B cell (primary cell): ENCODE measurements at places on chromosomes 2 and 18.

DNA sequence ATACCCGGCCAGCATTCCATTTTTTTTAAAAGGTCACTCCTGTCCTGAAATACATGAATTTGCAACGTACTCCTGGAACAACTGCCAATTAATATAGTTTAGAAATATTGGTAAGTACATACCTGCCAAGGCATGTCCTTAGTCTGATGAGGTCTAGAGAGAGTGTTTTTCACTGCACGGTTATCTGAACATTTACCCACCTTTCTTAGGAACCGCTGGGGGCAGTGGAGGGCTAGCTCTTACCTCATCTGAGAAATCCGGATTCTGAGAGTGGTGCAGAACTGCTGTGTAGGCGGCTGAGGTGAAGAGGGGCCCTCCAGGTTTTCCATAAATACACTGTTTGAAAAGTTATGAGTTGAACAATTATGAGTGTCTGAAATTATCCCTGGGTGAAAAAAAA is 133.1 kb upstream of the CCDC195 start:
- DNase-seq: no peak

DNA sequence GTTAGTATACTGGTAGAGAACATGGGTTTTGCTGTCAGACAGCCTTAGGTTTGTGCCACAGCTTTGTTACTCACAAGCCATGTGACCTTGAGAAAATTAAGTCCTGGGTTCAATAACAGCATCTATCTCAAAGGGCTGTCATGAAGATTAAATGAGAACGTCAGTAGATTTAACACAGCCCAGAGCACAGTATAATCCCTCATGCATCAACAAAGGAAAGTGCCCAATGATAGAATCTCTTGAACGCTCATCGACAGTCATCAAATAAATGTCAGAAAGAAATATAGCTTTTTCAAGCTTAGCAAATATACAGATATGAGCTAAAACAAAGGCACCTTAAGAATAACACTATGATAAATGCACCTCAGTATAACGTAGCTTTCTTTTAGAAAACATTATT is 22.3 kb downstream of the CUL3 start:
- no peak for DNase-seq

DNA sequence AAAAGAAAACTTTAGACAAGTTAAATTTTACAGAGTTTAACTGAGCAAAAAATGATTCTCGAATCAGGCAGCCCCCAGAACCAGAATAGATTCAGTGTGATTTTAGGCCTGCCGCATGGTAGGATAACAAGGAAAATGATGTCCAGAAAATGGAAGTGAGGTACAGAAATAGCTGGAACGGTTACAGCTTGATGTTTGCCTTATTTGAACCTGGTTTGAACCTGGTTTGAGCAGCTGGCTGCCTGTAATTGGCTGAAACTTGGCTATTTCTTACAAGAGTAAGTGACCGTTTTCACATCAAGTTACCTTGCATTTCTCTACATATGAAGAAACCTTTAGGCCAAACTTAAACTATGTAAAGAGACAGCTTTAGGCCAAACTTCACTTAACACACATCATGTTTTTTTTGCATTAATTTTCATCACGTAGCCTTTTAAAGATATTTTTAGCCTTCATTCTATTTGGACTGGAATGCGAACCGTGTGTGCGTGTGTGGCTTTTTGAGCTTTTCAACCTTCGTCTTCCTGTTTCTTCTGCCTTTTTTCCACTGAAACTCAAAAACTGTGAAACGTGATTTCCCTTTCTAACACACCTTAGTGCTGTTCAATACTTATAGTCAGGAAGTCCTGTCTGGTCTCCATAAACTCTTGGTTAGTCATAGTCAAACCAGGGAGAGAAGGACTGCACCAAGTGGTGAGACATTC is 4.5 kb upstream of the POLE4 start:
- no peak for DNase-seq

DNA sequence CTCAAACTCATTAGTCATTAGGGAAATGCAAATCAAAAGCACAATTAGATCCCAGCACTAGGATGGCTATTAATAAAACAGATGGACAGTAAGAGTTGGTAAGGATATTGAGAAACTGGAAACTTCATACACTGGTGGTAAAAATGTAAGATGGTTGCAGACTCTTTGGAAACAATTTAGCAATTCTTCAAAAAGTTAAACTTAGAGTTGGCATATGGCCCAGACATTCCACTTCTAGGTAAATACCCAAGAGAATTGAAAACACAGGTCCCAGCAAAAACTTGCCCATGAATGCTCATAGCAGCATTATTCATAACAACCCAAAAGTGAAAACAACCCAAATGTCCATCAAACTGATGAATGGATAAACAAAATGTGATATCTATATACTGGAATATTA is 84.9 kb upstream of the ZFP36L2 start:
- no peak for DNase-seq

- DNase-seq: no peak
Observed at GRCh38 chr2:85160966-85161960, 28.1 kb downstream of the TCF7L1 start.

DNA sequence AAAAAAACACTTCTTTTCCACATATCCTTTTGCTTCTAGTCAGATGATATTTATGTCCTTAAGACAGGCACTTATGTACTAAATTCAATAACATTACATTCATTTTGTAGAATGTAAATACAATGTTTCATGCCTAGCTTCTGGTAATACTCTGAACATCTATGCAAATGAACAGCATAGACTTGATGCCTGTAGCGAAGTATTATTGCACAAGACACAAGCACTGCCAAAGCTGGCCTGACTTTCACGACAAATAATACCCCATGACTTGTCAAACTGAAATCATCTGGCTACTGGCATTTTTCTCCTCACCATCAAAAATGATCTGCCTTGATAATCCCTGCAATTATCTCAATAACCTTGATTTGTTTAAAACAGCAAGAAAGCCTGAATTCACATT is 101.3 kb downstream of the L3MBTL4 start:
- DNase-seq: no peak

DNA sequence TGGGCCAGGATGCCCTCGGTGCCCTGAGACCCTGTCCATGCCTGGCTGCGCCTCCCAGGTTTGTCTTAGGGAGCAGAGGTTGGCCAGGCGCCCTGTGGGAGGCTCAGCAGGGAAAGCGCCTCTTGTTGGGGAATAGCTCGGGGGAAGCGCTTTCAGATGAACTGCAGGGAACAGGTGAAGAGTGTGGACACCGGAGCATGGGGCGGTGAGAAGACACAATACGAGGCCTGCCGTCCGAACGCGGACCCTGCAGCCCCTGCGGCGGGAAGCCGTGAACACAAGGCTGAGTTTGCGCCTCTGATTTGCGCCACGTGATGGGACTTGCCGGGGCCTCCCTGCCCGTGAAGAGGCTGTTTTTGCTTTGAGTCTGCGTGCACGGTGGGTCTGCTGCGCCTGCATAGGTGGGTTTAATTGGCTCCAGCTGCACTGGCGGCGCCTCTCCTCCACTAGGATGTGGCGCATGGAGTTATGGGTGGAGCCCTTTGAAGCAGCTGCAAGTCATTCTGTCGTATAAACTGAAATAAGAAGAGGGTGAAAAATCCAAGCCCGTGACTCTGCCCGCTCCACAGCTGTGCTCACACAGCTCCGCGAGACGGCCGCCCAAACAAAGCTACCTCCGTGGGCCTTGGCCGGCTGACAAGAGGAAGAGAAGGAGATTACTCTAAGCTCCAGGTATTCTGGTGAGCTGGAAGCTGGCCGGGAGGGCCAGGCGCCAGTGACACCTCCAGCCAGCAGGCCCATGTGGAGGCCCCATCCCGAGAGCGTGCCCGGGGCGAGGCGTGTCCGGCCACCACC is 103.5 kb upstream of the CTDP1 start:
- DNase-seq: no peak

DNA sequence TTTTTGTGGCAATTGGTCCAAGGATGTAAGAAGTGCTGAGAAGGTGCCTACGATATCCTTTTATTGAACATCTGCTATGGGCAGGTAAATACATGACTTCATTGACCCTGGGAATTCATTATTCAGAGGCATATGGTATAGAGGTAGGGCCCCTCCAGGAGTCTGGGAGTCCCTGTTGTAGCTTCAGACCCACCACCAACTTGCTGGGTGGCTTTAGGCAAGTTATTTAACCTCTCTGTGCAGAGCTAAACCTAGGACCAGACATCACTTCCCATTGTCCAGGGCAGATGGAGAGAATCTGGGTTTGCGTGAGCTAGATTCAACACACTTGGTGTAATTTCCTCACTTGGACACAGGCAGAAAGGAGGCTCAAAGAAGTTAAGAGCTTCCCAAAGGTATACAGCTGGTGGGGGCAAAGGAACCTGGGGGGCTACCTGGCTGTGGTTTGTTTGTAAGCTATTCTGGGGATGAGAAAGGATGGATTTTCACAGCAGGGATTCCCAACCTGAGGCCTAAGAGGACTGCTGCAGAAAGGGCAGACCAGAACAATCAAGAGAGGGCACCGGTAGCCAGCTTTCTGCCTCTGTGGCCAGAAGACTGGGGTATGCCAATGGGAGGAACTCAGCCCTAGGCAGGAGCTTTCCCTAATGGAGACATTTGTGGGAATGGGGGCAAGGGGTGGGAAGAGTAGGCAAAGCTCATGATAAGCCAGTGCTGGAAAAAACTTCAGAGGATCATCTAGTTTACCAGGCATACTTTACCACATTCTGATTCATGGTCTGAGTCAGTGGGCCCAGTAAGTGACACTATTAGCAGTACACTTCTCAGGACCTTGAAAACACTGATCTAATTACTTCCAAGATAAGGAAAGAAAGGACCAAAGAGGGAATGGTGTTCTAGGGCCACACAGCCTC is 102.7 kb upstream of the SMAD2 start:
- no peak for DNase-seq

GRCh38 chr2:55590810-55591440 is 26.5 kb downstream of the PPP4R3B start:
- DNase-seq: no peak

DNA sequence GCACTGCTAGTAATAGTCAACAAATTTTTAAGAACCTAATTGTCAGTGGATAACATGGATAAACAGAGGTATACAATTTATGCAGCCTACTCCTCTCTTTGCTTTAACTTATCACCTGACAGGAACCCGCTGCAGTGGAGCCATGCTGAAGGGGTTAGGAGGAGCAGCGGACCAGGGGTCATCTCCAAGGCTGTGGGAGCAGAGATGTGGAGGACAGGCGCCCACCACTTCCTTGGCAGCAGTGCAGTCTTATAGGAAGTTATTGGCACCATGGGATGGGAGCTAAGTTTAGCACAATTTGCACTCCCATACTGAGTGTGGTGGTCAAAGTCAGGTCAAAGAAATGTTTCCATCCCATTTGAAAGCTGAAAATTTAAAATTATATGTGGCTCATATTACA is 35.6 kb downstream of the HDLBP start:
- DNase-seq: no peak

GRCh38 chr2:135701442-135701841 is 40.2 kb upstream of the UBXN4 start:
- no peak for DNase-seq

DNA sequence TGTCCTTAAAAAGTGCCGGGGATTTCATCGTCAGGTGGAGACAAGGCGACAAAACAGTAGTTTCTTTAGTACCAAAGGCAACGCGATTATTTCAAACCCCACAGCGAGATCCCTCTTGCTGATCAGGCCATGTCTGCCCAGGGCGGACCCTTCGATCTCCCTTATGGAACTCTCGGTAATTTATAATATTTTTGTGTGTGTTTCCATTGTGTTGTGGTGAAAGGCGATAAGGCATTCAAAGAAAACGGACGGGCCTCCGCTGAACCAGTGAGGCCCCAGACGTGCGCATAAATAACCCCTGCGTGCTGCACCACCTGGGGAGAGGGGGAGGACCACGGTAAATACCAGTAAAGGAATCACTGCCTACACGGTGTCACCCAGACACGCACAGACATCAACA is 1.4 kb upstream of the GAD1 start:
- no peak for DNase-seq

DNA sequence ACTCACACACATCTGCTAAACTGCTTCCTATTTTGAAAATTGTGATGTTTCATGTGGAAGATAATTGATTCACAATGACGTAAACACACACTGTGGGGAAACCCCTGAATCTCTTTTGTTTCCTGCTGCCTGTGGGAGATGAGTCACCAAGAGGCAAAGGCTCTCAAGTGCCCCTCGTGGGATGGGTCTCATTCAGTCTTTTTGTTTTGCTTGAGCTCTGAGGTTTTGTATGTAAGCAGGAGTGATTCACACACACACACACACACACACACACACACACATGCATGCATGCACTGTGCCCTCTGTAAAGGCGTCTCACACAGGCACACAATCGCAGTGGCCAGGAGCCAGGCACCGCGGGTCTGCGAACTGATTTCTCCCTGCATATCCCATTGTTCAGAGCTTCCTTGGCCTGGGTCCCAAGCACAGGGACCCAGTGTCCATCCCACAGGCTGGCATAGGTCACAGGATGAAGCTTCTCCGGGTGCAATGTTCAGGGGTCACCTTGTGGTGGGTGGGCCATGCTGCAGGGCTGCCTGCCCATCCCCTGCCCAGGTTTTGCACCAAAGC is 12.1 kb upstream of the ARHGEF4 start:
- peak; percentile 59 for DNase-seq

DNA sequence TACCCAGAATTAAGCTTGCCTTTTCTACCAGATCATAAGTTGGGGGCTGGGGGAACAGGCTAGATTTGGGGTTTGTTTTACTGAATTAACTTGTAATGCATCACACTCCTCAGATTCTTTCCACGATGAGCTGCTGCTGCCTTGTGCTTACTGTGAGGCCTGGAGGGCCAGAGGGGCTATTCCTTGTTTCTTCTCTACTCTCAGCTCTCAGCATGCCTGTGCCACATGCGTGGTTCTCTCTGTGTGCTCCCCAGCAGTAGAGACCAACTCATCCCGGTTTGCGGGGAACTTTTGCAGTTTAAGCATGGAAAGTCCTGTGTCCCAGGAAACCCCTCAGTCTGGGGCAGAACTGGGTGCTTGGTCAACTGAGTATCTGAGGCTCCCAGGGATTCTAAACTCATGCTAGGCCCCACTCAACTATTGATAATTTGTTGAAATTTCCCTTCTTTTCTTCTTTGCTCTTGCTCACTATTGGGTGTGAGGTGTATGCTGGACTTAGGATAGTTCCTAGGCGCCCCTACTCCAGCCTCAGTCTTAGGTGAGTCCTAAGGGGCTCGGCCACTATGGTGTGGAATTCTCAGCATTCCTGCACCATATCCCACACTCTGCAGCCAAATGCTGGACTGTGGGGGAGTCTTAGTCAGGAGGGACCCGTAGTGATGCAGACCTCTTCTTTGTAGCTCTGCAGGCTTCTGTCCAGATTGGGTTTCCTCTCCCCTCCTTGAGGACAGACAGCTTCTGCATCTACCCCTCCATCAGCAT is 63.1 kb downstream of the SRD5A2 start:
- DNase-seq: no peak

- DNase-seq: no peak
Observed at GRCh38 chr2:196473617-196474016, 165.9 kb upstream of the CCDC150 start.

GRCh38 chr2:5021136-5021535 is 671.0 kb upstream of the SOX11 start:
- no peak for DNase-seq

DNA sequence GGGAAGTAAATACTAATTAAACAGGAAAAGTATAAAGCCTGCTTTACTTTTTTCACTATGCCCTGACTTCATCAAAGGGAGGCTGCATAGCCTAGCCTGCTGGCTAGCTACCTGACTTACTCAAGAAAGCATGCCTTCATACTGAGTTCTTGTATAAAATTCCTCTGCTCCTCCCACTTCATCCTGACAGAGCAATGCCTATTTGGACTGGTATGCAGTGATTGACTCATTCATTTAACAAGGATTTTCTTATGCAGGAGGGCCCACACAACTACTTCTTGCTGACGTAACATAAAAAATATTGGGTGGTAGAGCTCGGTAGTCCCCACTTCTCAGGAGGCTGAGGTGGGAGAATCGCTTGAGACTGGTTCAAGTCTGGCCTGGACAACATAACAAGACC is 70.5 kb downstream of the PRPF40A start:
- no peak for DNase-seq

- no peak for DNase-seq
Observed at GRCh38 chr2:205461678-205462665, 220.3 kb upstream of the NRP2 start.
